ENCODE measurements at places on chromosomes 4 and X.

DNA sequence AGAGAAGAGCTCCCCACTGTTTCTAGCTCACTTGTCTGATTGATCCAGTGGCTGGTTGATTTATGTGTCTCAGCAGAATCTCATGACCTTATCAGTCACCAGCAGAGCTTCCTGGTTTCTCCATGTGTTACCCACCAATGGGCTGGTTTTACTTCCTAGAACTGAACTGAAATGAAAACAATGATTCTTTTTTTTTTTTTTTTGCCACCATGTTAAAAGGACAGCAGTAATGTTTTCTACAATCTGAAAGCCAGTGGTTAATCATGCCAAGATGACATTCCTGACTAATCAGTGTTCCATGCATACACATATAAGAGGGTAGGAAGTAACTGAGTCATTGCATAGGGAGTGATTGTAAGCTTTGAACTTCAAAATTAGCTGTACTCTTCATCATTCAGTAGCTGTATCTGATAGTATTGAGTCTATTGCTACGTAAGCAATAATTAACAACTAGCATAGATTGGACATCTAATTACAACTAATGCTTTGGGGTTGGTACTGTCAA, 67.7 kb downstream of the SLC4A4 start:
- DNase-seq, result no peak

DNA sequence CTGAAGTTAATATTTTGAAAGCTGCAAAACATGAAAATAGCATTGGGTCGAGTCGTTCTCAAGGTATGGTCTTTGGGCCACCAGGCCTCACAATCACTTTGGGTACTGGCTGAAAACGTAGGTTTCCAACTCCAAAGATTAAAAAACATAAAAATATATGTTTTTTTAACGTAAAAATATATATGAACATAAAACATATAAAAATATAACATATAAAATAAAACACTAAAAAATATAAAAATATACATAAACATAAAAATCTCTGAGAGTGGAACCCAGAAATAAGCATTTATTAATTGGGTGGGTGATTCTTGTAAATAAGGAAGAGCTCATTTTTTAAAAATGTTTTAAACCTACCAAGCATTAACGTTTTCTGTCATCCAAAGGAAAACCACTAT, 666 bp upstream of the PDS5A start:
- DNase-seq, result no peak

DNA sequence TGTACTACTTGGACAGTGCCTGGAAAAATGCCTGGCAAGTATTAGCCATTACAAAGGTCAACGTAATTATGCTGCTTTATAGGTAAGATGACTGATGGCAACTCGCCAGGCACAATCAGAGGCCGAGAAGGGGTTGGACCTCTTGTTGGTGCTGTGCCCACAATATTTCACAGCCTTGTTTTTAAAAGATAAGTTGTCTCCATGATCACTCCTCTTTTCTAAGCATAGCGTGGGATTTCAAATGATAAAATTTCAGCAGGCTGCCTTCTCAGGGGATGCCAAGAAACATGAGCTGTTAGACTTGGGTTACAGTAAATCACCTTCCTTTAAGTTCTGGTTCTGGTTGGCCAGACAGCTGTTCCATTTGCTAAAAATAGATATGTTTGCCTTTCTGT, 26.9 kb downstream of the HOPX start:
- no peak for DNase-seq

DNA sequence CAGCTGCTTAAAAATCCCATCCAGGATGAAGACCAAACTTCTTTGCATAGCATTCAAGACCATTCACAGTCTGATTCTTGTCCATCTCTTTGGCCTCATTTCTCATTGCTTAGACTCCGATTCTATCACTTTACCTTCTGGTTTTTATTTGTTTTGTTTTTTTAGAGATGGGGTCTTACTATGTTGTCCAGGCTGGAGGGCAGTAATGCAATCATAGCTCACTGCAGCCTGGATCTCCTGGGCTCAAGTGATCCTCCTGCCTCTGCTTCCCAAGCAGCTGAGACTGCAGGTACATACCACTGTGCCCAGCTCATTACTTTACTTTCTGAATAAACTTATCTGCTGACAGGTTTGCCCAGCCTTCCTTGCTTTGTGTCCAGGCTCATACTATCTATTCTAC, 152.8 kb downstream of the TMEM164 start:
- DNase-seq, result no peak

GRCh38 chr4:91317434-91317833, 986.3 kb upstream of the GRID2 start:
- no peak for DNase-seq

DNA sequence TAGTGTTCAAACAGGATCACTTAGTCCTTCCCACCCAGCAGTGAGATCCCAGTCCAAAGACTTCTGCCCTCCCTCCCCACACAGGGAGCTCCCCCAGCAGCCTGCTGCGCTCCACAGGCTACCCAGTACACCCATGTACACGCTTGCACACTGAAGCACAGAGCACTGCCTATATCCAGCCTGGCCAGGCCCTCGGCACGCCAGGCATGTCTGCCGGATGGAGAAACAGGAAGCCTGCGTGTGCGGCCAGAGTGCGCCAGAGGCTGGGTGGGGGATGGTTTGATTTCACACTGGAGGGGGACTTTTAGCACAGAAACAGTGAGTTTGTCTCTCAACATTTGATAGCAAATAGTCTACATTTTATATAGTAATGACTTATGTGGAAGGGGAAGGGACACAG, 833.5 kb upstream of the IGFBP7 start:
- no peak for DNase-seq

GRCh38 chrX:136209016-136209738, 42.0 kb downstream of the MAP7D3 start:
- peak; percentile 18 for DNase-seq

DNA sequence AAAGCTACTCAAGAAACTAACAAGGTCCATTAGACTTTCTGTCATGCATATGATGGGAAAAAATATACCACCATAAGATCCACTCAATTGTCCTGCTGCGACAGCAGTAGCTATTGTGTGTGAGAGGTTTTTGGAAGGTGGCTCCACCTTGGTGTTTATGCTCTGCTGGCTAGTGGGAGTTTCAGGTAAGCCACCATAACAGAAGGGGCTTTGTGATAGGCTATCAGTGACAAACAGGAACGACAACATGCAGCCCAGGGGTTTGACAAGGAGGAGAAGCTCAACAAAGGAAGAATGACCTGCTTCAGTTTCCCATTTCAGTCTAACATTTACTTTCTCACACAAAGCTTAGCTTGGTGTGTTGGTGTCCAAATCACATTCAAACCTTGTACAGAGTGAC, 182.6 kb downstream of the ATOH1 start:
- no peak for DNase-seq

DNA sequence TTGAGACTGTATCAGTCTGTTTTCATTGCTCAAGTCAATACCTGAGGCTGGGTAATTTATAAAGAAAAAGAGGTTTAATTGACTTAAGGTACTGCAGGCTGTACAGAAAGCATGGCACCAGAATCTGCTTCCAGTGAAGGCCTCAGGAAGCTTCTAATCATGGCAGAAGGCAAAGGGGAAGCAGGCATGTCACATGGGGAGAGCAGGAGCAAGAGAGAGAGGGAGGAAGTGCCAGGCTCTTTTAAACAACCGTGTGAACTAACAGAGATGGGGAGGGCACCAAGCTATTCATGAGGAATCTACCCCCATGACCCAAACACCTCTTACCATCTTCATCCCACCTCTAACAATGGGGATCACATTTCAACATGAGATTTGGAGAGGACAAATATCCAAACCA, 7.2 kb upstream of the TMEM131L start:
- DNase-seq, result no peak

GRCh38 chrX:10045327-10046000, 78.3 kb downstream of the CLDN34 start:
- no peak for DNase-seq

DNA sequence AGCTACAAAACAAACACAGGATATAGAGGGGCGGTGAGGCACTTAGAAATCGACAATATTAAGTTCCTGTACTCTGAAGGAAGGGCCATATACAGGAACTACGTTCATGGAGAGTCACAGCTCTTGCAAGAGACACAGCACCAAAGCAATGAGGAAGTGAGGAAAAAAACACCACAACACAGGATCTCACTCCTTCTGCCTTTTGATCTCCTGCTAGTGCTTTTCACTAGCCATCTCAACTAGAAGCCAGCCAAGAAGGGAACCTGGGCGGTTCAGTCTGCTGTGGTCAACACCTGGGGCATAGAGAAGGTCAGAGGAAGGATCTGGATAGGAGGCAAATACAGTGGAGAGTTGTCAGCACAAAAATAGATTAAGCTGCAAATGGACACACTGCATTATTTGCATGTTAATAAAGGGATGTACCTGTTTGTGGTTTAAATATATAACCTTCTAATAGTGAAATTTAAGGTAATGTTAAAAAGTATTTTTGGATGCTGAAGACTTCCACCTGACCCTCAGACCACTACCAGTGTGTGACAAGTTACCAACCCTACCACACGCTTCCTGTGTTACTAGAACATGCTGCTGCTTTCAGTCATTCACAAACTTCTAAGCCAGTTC, 104.6 kb downstream of the DTHD1 start:
- peak; percentile 74 for DNase-seq

DNA sequence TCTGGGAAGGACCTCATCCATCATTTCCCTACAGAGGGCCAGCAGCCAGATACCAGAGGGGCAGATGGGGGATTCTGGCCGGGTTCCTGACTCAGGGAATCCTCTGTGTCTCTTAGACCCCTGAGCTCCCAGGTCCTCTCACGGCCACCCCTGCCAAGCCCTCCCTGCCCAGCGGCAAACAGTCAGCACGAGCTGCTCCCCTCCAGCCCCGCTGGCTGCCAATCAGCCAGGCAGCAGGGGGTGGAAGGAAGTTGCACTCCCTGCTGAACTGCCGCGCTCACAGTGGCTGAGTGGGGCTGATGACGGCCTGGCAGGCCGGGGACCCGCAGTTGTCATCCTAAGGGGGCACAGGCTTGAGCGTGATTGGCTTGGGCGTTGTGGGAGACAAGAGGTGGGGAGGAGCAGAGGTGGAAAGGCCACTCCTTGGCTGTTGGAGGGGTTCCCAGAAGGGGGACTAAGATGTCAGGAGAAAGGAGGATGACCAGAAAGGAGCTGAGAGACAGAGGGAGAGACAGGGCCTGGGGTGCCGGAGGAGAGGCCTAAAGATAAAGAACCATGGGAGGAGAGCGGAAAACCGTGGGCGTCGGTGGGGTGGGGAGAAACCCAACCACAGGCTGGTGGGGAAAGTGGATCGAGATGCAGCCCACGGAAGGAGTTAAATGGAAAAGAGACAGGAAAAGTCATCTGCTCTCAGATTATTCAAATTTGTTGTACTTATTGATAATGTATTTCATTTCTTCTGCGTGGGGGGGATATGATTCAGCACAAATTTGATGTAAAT, 4.4 kb upstream of the CCDC149 start:
- DNase-seq, result no peak

DNA sequence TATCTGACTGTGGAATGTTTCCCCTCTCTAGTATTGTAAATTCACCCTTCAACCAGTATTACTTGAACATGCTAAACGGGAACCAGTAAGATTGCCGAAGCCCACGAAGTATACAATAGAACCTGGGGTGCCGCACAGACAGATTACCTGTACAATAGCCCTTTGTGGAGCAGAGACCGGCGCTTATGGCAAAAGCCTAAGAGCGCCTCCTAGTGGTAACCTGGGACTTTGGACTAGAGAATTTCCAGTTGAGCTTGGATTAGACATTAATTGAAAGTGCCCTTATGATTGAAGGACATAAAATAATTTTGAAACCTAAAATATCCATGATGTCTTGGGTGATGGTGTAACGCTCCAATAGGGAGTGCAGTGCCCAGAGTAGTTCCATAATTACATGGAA, 14.1 kb downstream of the ZNF157 start:
- DNase-seq, result no peak

DNA sequence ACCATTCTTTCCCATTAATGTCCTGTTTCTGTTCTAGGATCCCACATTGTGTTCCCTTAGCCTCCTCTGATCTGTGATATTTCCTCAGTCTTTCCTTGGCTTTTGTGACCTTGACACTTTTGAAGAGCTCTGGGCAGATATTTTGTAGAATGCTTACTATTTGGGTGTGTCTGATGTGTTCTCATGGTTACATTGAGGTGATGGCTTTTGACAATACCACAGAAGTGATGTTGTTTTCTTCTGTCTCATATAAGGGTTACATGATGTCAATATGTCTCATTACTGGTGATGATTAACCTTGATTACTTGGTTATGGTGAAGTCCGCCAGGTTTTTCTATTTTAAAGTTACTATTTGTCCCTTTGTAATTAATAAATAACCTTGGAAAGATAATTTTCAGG, 183.7 kb downstream of the SOWAHB start:
- no peak for DNase-seq

- DNase-seq, result no peak
These were observed 72.3 kb upstream of the ZNF518B start for GRCh38 chr4:10529291-10530136.

DNA sequence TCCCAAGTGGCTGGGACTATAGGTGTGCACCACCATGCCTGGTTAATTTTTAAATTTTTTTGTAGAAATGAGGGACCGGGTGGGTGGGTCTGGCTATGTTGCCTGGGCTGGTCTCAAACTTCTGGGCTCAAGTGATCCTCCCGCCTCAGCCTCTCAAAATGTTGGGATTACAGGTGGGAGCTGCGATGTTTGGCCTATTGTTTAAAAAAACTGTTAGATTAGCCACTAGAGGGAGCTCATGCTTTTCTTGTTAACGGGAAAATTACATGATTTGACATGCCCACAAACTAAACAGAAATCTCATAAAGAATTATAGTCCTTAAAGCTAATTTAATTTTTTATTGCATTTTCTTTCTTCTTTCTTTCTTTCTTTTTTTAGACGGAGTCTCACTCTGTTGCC, 5.0 kb upstream of the SDAD1 start:
- DNase-seq, result no peak

DNA sequence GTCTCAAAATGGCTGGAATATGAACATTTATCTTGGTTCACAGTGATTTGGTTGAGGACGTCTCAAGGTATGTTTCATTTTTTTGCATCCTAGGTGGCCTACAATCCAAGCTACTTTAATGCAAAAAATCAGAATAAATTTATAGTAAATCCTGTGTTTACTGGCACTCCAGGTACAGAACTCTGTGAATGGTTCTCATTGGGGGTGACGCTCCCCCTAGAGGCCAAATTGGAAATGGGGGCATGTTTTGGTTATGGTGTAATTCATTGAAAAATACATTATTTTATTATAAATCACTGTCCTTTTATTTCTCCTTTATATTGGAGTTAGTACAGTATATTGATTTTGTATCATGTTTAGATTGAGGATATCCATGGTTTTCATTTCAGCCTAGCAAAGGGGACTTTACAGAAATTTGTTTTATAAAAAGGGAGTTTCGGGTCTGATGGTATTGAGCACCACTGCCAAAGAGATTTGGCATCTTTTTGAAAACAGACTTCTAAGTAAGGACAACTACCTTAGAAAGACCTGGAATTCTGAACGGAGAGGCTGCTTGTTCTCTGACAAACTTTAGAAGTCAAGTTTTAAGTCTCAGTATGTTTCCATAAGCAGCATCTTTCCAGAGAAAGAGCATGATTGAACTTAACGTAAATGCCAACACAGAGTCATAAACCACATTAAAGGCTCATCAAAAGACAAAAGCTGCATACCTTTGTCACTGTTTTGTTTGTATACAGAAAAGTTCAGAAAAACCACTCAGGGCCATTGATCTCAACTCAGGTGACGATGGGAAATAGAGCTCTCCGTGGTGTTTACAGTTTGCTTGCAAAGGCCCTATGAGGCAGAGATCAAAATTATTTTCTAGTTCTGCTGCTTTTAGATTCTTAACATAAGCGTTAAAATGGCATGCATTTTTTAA, 19.4 kb downstream of the MTM1 start:
- peak; percentile 16 for DNase-seq
